ENCODE measurements at places on chromosomes 7 and 10.
A peak's percentile ranks its signal among the peaks of the same experiment; 100 is the strongest.

GRCh38 chr10:102876747-102877153, 7.5 kb downstream of the AS3MT start:
- no peak for DNase-seq

- DNase-seq: no peak
Measured at GRCh38 chr10:99233000-99233688, 2.5 kb downstream of the HPSE2 start.

- DNase-seq: no peak
Measured at GRCh38 chr7:95045236-95045923, 138.0 kb downstream of the PPP1R9A start.

DNA sequence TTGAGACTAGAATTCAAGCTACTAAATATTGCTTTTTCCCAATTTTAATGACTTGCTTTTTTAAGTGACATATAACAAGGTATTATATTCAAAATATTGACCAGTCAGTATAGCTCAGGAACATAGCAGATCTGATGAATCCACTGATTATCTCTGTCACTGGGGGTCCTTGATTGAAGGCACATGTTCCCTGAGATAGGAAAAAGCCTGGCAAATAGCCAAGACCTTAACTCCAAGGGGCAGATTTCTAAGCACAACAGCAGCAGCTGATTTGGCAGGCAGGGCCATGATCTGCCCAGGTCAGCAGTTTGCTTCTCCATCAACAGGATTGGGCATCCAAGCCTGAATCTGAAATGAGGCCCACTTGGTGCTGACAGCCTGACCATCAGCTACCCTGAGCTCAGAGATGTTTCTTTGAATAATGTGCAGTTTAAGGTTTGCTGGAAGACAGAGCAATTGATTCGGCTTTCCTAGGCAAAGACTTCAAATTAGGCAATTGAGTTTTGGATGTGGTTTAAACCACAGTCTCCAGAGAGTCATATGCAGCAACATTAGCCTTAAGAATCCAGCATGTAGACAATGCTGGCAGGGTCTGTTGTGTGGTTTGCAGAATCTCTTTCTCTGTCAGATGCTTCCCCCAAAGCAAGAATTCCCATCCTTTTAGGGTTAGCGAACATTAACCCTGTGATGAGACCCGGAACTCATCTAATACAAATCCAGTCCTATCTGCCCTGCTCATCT, 352.6 kb downstream of the ADRA2A start:
- DNase-seq: no peak

- DNase-seq: no peak
Measured at GRCh38 chr10:86449926-86450558, 71.5 kb downstream of the WAPL start.

- DNase-seq: no peak
Measured at GRCh38 chr7:83468251-83468739, 180.6 kb downstream of the SEMA3E start.

GRCh38 chr7:78768859-78769258, 684.6 kb downstream of the MAGI2 start:
- no peak for DNase-seq

DNA sequence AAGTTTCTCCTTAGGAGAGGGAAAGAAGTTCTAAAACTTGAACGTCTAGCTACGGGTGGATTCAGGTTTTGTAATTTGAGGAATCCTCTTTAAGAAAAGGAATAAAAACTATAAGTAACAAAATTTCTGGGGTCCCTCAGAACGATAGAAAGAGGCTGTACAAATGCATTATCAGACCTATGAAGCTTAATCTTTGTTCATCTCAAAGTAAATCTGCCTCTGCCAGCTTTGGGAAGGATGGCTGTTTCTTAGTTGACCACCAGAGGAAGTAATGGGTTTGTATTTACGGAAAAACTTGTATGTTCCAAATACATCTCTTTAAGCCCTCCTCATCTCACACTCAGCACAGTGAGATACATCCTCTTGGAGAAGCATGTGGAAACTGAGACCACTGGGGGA, 864 bp downstream of the PSTK start:
- DNase-seq: no peak

DNA sequence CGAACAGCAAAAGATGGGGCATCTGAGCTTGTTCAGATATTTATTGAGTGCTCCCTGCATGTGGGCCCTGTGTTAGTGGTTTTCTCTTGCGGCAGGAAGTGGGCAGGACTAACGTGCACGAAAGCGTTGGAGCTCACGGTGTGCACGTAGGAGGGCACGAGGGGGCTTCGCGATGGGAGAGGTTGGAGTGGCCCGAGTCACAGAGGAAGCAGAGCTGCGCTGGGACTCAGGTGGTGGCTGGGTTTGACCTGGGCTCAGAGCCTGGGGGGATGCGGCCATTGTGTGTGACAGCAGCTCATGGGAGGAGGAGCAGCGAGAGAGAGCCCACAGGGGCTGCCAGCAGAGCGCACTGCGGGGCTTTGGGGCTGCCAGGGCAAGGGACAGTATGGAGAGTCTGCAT, 7.7 kb downstream of the ZSCAN25 start:
- DNase-seq: peak; percentile 28

DNA sequence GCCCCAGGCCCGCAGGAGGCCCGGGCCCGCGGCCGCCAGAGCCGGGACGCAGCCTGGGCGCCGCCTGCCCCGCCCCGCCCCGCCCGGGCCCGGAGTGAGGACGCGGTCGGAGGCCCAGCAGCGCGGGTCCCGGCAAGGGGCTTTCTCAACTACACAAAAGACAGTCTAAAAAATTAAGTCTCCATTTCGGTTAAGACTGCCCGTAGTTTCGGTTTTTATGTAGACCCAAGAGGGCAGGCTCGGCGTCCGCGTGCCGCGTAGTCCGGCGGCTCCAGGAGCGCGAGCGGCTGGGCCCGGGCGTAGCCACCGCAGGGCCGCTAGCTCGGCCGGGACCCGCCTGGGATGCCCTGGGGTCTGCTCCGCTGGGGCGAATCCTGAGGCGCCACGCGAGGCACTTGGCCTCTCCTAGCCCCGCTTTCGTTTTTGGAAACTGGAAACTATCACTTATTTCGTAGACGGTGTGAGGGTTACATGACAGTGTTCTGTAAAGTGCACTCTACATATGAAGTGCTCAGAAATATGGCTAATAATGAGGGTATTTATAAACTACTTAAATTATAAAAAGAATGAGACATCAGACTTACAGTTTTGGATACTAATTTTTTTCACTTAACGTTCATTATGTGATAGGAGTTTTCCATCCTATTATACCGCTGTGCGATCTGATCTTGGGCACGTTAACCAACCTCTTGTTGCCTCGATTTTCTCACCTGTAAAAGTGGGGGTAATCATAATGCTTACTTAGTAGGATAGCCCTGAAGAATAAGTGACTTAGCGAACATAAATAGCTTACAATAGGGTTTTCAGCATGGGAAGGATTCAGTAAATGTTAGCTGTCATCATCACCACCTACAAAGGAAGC, 573 bp downstream of the BLVRA start:
- no peak for DNase-seq

DNA sequence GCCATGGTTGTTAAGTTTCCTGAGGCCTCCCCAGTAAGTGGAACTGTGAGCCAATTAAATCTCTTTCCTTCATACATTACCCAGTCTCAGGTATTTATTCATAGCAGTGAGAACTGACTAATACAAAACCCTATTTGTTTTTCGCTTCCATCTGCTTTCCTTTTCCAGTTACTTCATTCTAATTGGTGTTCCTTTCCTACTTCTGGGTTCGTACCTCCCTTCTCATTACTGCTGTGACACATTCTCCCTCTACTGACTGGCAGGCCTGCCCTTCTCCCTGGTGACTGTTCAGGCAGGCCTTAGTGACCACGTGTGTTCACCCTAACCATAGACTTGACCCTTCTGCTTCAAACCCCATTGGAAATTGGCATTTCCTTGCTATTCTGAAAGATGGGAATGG, 37.7 kb downstream of the MTURN start:
- DNase-seq: no peak

- no peak for DNase-seq
Measured at GRCh38 chr7:3000566-3000965, 43.1 kb downstream of the CARD11 start.

DNA sequence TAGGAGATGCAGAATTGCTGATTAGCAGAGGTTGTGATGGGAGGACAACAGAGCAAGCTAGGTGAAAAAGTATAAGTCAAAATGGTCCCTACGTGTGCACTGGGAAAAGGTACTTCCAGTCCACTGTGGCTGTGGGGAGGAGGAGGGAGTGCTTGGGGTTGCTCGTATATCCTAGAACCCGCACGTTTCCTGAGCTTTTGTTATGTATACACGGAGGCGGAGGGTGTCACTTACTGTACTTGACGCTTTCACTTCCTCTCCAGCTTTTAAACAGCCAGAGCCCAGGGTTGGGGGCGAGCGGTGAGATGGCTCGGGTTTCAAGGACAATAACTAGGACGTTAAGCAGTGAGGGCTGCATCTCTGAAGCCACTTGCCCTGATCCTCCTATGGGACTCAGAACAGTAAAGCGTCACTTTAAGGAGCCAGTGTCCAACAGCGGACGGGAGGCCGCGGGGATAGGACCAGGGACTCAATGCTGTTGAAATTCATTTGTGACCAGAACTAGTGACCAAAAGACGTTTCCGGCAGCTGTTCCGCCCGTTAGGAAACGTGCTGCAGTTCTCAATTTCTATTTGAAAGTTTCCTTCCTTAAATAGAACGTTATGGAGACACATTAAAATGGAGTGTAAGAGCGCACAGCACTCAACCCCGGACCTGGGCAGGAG, 985 bp upstream of the ETV1 start:
- no peak for DNase-seq

DNA sequence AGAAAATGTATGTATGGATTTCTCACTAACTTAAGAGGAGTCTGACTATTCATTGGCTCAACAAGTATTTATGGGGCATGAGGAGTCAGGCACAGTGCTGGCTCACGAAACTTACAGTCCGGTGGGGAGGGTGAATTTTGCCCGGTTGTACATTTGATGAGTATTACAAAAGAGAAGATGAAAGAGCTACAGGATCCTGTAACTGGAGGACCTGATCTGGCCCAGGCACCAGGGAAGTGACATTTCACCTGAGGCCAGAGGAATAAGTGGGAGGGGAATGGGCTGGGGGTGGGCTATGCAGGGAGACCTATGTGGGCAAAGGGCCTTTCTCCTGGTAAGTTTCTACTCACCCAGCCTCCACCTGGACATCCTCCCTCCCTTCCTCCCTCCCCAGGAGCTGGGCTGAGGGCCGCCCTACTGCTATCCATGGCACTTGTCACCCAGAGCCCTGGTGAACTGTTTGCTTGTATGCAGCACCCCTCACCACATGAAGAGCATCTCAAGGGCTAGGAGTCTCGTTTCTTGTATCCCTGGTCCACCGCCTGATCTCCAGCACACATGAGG, 101.1 kb upstream of the ZNF438 start:
- DNase-seq: no peak

DNA sequence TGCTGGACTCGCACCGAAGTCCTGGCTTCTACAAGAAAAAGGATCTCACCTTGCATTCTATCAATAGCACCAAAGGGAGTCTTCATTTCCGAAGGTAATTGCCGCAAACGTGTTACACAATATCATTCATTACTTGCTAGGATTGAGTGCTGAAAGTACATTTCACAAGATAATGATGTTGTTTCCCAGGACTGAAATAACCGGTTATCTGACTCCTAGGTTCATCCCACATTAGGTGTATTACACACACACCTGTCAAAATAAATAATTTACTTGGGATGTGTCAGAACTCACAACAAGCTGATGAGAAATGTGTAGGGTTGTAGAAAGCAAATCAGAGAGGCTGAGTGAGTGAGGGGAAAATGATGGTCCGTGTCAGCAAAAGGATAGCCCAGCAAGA, 219.4 kb upstream of the RHOBTB1 start:
- no peak for DNase-seq

DNA sequence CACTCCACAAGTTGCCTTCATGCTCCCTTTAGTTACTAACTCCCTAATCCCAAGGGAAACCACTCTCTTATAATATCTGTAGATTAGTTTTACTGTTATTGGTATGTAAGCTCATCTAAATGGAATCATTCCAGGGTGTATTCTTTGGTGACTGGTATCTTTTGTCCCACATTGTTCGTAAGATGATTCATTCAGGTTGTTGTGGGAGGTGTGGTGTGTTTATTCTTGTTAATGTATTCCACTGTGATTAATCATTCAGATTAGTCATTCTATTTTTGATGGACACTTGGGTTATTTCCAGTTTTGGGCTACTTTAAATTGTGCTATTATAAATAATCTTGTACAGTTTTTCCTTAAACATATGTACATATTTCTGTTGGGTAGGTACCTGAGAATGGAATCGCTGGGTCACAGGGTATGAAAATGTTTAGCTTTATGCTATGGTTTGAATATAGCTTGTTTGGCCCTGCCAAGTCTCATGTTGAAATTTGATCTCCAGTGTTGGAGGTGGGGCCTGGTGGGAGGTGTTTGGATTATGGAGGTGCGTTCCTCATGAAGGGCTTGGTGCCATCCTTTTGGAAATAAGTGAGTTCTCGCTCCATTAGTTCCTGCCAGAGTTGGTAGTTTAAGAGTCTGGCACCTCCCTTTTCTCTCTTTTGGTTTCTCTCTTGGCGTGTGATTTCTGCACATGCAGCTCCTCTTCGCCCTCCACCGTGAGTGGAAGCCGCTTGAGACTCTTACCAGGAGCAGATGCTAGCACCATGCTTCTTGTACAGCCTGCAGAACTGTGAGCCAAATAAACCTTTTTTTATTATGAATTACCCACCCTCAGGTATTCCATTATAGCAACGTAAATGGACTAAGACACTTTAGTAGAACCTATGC, 13.8 kb downstream of the BTRC start:
- no peak for DNase-seq

- no peak for DNase-seq
Measured at GRCh38 chr7:119127706-119128105, 903.2 kb downstream of the ANKRD7 start.

- DNase-seq: peak; percentile 49
Measured at GRCh38 chr7:38463277-38464225, 167.6 kb downstream of the AMPH start.

DNA sequence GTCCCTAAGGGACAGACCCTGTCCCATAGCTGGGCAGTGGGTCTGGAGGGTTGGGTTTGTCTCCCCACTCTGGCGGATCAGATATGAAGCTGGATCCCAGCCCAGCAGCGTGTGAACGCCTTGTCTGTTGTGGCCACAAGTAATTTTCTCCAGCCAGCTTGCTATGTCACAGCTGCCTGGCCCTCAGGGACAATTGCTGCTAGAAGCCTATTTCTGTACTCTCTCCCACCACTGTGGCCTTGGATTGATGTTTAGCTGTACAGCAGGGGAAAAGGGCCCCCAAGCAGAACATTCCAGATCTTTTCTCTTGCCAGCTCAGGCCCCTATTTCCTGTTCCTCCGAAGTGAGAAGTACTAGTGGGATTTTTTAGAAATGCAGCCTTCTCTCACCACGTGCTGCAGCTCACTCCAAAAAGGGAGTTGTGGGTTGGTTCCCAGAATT, 53.5 kb upstream of the WAC start:
- DNase-seq: no peak

GRCh38 chr10:101482568-101482967, 105.5 kb downstream of the POLL start:
- no peak for DNase-seq

- no peak for DNase-seq
Measured at GRCh38 chr7:24697416-24697815, 59.8 kb downstream of the GSDME start.
